ENCODE measurements at places on chromosomes 5 and 9.

- no peak for DNase-seq
Measured at GRCh38 chr5:166499447-166500240, 1791.8 kb upstream of the WWC1 start.

GRCh38 chr5:122478741-122479442 lies 166.9 kb downstream of the SNCAIP start:
- DNase-seq, result no peak

DNA sequence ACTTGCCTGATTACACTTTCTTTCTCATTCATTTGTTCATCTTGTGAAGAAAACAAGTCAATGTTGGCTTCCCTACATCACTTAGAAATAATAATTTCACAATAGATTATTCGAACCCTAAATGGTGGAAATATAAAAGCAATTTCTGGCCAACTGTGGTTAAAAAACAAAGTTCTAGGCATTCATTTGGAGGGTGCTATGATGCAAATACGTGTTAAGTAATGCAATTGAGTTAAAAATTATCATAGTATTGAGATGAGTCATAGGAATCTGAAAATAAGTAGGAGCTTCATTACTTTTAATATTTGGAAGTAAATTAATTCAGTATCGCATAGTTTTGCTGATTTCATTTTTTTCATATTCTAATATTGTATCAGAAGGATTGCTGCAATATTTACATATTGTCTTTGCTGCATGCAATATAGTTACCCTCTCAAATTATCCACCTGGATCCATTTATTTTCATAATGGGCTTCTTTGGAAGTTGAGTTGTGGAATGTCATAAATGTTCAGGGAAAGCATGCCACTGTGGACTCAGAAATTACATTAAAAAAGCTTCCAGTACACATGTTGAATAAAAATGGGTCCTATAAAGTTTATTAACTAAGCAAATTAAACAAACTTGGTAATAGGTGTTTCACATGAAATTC lies 647.7 kb upstream of the WWC1 start:
- no peak for DNase-seq

GRCh38 chr5:40679913-40680681 lies at the start of gene PTGER4:
Gene PTGER4, plus strand, starts transcription at chr5:40679915. Its CDS starts 1,079 bp downstream, at chr5:40680994.
- peak; percentile 45 for DNase-seq

- no peak for DNase-seq
Measured at GRCh38 chr5:30846171-30846570, 347.3 kb upstream of the CDH6 start.

DNA sequence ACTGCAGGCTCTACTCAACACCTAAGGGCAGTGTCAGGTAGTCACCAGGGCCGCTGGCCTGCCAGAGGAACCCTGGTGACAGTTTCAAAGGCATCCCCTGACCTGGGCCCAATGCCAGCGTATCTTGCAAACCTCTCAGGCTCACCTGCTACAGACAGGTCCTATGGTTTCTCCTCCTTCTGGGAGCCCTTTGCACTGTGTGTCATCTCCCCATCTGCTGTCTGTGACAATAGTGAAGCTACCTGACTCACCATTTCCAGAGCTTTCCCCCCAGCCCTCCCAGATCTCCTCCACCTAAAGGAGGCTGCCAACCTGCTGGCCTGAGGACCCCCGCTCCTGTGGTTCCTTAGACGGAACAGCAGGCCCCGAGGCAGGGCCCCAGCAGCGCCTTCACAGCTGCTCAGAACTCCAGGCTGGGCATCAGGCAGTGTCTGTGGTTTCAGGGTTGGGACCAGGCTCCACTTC lies 203.1 kb downstream of the FSTL4 start:
- no peak for DNase-seq

- DNase-seq, result no peak
Measured at GRCh38 chr5:150053713-150054392, 32.5 kb downstream of the CSF1R start.

DNA sequence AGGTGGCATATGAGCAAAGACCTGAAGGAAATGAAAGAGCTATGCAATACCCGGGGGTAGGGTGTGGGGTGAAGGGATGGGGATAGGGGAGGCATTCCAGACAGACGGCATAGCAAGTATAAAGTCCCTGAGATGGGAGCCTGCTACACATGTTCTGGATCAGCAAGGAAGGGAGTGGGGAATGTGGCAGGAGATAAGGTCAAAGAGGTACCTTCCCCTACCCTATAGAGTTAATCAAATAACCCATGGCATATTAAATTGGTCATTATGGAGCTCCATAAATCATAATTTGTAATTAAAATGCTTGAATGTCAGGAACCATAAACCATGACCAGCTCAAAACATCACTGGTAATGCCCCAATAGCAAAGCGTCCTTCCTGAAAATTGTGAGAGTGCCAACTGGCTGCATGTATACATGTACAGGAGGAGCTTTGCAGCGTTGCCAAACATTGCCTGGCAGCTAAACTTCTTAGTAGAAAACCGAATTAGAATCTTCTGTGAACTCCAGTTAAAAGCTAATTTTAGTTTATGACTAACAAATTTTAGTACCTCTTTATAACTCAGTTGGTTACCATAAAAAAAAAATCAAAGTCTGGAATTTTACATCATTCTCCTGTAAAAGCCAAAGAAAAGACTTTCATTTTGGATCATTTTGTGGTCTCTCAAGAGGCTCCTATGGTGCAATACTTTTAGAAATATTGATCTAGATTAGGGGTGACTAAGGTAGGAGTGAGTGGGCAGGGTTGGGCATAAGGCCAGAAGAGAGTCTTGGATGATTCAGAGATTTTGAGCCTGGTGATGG lies 4.7 kb downstream of the DNAI1 start:
- peak; percentile 81 for DNase-seq

DNA sequence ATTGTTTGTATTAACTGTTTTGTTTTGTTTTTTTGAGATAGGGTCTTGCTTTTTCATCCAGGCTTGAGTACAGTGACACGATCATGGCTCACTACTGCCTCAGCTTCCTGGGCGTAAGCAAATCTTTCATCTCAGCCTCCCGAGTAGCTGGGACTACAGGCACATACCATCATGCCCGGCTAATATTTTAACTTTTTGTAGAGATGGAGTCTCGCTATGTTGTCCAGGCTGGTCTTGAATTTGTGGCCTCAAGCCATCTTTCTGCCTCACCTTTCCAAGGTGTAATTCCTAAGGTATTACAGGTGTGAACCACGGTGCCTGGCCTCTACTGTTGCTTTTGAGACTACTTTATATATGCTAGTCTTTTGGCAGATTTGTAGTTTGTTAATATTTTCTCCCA lies 8.4 kb downstream of the RCL1 start:
- DNase-seq, result no peak

DNA sequence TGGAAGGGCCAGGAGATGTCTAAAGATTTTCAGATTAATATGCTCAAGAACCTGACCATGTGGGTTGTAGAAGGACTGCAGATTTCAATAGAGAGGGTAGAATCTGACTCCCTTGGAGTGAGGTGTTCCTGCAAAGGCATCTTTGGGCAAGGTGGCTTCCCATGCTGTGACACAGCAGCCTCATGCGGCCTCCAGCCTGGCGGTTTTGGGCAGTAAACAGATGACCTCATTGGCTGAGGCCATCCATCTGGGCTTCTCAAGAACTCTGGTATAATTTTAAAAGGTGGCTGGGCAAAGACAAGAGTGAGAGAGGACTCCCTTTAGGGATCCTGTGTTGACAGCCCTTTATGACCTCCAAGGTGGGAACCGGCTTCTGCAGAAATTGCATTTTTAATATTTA lies 90.3 kb upstream of the ERCC6L2 start:
- no peak for DNase-seq

DNA sequence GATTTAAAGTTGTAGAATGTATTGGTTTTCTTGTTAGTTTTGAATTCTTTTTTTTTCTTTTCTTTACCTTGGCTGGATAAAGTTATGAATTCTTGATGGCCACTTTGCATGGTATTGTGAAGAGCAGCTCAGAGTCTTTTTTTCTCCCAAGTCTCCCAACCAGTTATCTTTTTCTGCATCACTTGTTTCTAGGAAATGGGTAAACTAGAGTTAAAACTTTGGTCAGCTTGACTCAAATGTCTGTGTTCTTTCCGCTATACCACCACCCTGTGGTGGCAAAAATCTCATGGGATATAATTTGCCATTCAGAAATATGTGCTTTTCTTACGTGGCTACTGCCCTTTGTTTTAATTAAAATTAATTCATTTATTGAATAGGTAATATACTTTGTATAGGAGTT lies 113.2 kb downstream of the UNC13B start:
- DNase-seq, result no peak

DNA sequence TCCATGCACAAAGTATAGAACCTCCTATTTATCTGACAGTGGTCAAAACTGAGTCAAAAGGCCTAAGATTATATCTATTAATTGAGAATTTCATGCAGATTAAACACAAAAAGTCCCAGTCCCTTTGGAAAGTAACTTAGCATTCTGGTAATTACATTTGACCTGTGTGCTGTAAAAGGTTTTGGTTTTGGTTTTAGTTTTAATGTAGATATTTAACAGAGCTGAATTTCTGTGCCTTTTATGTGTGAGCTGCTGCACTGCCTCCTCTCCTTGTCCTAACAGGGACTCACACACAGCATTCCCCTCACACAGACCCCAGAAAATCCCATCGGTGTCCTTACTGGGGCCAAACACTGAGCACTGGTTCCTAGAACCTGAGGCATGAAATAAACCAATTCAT lies 31.0 kb upstream of the FSD1L start:
- no peak for DNase-seq

GRCh38 chr5:80105698-80106439 lies 70.7 kb downstream of the THBS4 start:
- DNase-seq, result no peak

DNA sequence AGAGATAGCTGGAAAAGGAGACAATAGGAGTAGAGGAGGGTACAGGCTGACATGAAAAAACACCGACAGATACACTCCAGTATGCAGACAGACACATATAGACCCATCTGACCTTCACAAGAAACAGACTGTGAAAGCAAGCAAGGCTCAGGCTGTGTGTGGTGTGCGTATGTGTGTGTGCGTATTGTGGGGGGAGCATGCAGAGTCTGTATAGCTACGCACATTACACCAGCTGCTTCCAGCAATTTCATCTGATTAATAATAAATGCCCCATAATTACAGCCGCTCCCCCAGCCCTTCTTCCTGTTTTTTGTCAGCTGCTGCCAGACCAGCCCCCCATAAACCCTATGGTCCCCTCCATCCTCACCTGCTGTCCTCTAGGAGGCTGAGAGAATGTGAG lies 6.7 kb downstream of the CNTFR start:
- DNase-seq, result no peak

- DNase-seq, result no peak
Measured at GRCh38 chr5:142405814-142406395, 81.1 kb upstream of the SPRY4 start.

- DNase-seq, result no peak
Measured at GRCh38 chr9:85730916-85731630, 10.7 kb downstream of the AGTPBP1 start.

GRCh38 chr9:108668938-108669335 lies 186.8 kb downstream of the ACTL7B start:
- DNase-seq, result no peak

GRCh38 chr5:72508241-72509170 lies 1.3 kb upstream of the ZNF366 start:
- DNase-seq, result no peak

DNA sequence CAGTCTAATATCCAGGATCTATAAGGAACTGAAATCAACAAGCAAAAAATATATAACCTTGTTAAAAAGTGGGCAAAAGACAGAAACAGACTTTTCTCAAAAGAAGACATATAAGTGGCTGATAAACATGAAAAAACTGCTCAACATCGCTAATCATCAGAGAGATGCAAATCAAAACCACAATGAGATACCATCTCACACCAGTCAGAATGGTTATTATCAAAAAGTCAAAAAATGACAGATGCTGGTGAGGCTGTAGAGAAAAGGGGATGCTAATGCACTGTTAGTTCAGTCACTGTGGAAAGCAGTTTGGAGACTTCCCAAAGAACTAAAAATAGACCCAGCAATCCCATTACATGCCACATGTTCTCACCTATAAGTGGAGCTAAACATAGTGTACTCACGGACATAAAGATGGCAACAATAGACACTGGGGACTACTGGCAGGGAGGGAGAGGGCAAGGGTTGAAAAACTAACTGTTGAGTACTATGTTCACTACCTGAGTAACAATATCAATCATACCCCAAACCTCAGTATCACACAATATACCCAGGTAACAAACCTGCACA lies 11.7 kb upstream of the TSSK1B start:
- no peak for DNase-seq

- peak; percentile 55 for DNase-seq
Measured at GRCh38 chr9:111965566-111966019, 69.0 kb downstream of the UGCG start.

- DNase-seq, result peak; percentile 5
Measured at GRCh38 chr5:112738191-112738560, 491 bp downstream of the APC start.

DNA sequence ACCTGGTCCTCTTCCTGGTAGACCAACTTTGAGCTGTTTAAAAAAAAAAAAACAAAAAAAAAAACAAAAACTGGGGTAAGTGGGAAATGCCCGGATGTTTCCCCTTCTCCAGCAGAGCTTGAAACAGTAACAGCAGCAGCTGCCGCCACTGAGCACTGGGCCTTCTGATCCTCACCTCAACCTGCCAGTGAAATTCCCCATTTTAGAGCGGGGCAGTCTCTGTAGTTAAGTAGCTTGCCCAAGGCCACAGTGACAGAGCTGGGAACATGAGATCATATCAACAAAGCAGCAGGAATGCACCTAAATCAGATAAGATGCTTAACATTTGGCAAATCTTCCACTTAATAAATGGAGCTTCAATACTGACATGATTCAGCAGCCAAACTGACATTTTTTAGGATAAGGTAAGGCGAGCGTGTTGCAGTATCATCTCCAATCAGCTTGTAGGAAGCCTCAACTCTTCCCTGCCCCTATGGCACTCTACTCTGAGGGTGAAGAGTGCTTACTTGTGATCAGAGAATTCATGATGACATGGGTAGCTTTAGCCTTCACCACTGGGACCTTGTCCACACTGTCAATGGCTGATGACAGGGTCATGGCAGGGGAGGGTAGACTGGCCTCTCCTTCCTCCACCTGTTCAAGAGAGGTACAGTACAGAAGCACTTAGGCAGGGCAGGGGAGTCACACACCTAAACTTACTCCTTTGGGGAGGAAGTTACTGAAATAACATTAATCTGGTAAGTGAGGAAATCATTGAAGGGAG lies 9.3 kb downstream of the KIAA1191 start:
- no peak for DNase-seq

DNA sequence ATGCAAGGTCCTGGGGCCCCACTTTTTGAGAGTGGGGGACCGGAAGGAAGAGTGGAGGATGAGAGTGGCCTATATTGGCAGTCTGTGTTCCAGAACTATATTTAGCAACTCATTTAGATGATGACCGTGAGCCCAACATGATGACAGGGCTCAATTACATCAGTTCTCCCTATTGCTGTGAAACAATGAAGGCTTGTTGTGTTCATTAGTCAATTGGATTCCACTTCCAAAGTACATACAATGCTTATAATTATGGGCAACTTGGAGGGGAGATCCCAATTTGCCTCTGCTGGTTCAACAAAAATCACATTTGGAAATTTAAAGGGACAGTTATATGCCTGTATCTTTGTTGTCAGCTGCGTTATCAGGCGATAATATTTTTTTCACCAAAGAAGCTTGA lies 91.1 kb downstream of the TARS1 start:
- DNase-seq, result no peak
